ENCODE measurements at places on chromosomes 13 and 19. TPM values are rescaled to one million over a fixed set of nuclear protein-coding genes. Genes with fewer than 3 reads are reported as not detected.

GRCh38 chr13:65292488-65292901 is 1937.6 kb downstream of the PCDH9 start:
- DNase-seq = no peak

The PRTN3 gene
- 0.22 TPM for polyA plus RNA-seq

GRCh38 chr19:3028305-3029064 is 595 bp downstream of the TLE2 start:
- DNase-seq = peak; percentile 45

DNA sequence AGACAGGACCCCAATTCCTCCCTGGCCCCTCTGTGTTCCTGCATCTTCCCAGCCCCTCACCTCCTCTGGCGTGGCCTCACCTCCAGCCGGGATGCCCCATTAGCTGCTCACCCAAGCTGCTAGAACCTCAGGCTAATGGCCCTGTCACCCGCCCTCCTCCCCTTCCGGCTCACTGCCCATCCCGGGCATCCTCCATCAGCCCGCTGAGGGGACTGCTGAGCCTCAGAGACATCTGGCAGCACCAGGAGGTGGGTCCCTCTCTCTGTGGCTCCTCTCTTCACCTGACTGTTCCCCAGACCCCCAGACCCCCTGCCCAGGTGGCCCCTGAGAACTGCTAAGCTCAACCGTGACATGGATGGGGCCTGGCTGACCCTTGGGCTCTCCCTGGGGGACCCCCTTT is 2.9 kb downstream of the FFAR1 start:
- no peak for DNase-seq

The CYP2A6 gene
- 0.07 TPM for polyA plus RNA-seq

DNA sequence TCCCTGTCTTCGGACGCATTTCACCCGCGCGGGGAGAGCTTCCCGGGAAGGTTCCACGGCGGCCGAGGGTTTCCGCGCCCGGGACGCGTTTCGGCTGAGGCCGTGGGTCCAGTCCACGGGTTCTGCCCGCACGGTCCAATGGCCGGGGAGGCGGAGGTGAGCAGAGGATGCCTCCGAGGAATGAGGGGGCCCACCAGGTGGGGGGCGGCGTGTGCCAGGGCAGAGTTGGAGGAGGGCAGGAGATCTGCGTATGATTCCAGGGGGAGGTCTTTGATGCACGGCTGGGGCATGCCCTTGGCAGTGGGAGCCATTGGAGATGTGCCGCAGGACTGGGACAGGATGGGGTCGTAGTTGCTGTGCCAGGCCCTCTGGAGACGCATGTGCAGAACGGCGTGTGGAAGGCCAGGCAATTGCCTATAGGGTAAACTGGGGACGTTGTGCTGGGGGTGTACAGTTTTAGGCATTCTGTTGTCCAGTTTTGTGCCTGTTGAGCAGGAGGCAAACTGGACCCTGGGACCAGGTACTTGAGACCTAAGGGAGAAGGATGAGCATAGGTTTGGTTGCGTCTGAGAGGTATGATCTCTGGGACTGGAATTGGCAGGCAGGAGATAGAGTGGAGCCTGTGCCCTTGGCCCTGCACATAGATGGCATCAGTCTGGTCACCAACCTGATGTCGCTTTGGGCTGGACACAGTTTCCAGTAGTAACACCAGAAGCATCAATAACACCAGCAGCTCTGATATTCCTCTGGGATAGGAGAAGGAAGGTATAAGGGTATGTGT is 751 bp downstream of the ZNF584 start:
- DNase-seq = no peak

- no peak for DNase-seq
Measured at GRCh38 chr19:20925481-20925880, 2.4 kb downstream of the ZNF85 start.

- no peak for DNase-seq
Measured at GRCh38 chr13:78197231-78197630, 278.6 kb upstream of the EDNRB start.

DNA sequence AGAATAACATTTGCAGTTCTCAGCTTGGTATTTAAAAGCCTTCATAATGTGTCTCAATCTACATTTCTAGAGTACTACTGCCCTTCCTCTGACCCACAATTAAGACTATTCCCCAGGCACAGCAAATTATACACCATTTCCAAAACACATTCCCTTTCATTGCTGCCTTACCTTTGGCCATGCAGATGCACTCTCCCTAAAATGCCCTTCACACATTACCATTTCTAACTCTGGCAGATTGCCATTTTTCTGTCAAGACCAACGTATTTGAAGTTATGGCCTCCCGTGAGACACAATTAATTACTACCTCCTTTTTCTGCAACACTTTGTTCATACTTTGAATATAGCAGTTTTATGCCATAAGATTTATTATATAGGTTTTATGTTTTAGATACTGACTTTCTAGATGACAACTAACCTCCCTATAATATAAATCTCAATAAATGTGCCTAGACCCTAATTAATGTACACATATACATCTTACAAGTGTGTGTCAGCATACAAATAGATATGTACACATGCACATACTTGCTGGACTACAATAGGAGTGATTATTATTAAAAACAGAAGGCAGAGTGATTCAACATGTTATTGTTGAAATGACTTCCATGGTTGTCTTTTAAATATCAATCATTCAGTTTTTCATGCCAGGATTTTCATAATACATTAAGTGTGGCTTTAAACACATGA is 2902.5 kb downstream of the PCDH9 start:
- no peak for DNase-seq

- no peak for DNase-seq
Measured at GRCh38 chr19:44371815-44372480, 15.5 kb upstream of the ZNF112 start.

DNA sequence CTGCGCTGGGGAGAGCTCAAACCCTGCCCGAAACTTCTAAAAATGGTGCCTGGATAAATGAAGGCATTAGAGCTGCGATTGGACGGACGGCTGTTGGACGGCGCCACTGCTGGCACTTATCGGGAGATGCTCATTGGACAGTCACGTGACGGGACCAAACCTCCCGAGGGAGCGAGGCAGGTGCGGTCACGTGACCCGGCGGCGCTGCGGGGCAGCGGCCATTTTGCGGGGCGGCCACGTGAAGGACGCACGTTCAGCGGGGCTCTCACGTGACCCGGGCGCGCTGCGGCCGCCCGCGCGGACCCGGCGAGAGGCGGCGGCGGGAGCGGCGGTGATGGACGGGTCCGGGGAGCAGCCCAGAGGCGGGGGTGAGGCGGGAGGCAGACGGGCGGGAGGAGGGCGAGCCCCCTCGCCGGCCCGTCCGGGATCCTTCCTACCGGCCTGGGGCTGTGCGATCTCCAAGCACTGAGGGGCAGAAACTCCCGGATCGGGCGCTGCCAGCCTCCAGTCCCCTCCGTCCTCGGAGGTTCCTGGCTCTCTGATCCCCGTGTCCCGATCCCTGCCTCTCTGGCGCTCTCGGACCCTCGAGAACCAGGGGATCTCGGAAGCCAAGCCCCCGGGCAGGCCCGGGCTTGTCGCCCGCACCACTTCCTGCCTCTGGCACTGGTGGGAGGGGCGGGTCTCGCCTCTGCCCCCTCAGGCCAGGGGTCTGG is at the start of gene BAX:
BAX (plus strand) TSS at position 281 of the 713 bp plus-strand sequence; CDS start at position 335, 54 bp downstream.
- DNase-seq = peak; percentile 97

- DNase-seq = no peak
Measured at GRCh38 chr13:46992383-46992952, 95.6 kb upstream of the HTR2A start.

The MEDAG gene
- 6.6 TPM for polyA plus RNA-seq

- DNase-seq = no peak
Measured at GRCh38 chr13:51801631-51802099, 2.3 kb downstream of the DHRS12 start.

GRCh38 chr13:65159803-65160202 is 2070.3 kb downstream of the PCDH9 start:
- no peak for DNase-seq

The NOTCH3 gene
- 9.5 TPM for polyA plus RNA-seq
